Naive thymus-derived CD4-positive, alpha-beta T cell (primary cell): ENCODE measurements at places on chromosomes 3 and 15. TPM values are rescaled to one million over a fixed set of nuclear protein-coding genes. Genes with fewer than 3 reads are reported as not detected.
A peak's percentile ranks its signal among the peaks of the same experiment; 100 is the strongest.

DNA sequence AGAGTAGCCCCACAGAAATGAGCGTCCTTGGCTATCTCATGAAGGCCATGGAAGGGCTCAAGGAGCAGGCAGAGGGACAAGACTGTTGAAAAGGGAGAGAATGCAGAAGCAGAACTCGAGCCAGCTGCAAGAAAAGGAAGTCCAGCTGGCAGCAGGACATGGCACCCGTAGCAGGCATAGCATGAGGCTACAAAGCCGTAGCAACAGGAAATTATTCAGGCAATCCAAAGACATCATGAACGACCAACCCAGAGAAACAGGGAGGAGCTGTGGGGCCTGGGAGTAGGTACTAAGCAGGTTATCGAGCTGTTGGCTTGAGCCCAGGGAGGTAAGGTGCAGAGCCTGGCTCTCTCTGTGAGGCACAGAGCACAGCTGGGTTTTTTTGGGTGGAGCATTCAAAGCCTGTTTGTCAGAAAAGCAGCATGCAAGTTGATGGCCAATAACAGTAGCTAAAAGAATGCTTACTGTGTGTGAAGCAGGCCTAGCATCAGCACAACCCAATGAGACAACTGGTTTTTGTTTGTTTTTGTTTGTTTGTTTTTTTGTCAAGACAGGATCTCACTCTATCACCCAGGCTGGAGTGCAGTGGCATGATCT lies 144.0 kb upstream of the SMAD3 start:
- no peak for DNase-seq

GRCh38 chr3:126019683-126020082 lies 50.7 kb downstream of the ROPN1B start:
- DNase-seq = no peak

DNA sequence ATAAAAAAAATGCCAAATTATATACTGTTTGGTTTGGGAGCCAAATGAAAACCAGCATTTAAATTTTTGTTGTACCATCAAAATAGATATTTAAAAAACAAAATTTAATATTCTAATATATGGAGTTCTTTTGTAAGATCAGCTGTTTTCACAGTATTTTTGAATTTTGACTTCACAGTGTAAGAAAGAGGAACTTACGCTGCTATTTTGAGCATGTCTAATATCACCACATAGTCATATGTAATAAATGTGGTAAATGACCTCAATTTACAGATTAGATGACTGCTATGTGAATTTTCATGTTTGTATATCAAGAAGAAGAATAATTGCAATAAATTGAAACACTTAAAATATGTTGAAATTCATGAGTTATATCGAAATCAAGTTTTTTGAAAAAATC lies 189.6 kb downstream of the ARRDC4 start:
- no peak for DNase-seq

- DNase-seq = no peak
Measured at GRCh38 chr3:99747915-99748314, 69.7 kb upstream of the CMSS1 start.

GRCh38 chr15:78264304-78265136 lies at the start of gene DNAJA4:
Gene DNAJA4, plus strand, starts transcription at chr15:78264562. Its CDS starts 202 bp downstream, at chr15:78264764.
- peak; percentile 74 for DNase-seq

The SPSB4 gene
- total RNA-seq = not detected

The PPM1L gene
- total RNA-seq = 4.0 and 4.4 TPM in 2 replicates

The RLBP1 gene
- total RNA-seq = not detected
